HT1080 (cell line): ENCODE measurements at places on chromosomes 1 and 21.

DNA sequence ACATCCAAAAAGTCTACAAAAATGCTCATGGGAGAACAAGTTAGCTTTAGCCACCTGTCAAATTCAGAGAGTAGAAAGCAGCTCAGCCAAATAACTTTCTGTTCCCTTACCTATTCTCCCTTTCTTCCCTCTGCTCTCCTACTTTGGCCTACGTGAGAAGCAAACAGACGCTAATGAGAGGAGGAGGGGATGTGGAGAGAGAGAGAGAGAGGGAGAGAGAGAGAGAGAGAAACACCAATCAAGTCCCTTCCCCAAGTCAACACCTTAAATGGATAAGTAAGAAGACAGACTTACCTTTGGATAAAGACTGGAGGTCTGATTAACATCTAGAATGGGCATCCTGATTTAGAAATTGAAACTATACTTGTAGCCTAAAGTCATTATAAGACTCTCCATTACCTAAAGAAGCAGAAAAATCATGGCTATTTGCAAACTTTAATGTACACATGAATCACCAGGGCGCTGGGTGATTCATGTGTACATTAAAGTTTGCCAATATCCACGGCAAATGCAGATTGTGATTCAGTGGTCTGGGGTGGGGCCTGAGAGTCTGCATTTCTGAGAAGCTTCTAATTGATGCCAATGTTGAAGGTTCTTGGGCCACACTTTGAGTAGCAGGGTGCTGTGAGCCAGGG is 13.1 kb upstream of the DUSP12 start:
- DNase-seq: peak; percentile 78

DNA sequence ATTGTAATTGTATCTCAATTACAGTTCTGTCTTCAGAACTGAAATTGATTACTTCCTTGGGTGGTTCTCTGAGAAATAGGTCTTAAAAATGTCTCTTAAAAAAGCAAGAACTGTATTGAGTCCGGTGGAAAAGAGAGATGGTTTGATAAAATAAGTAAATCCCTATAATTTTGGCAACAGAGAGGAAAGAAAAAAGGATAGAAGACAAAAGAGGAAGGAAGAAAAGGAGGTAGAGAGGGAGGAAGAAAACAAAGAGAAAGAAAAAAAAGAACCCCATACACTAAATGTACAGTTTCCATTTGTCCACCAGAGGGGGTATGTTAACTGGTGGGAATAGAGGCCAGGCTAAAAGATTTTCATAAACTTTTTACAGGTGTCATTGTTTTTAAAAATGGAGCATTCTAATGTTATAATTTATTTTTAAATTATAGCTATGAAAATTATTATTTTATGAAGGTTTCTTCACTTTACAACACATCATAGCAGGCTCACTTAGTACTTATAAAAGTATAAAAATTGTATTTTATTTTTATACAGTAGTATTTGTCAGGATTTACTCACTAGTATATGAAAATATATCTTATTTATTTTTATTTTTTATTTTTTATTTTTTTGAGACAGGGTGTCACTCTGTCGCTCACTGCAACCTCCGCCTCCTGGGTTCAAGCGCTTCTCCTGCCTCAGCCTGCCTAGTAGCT is 2.1 kb upstream of the UBE2T start:
- peak; percentile 38 for DNase-seq

DNA sequence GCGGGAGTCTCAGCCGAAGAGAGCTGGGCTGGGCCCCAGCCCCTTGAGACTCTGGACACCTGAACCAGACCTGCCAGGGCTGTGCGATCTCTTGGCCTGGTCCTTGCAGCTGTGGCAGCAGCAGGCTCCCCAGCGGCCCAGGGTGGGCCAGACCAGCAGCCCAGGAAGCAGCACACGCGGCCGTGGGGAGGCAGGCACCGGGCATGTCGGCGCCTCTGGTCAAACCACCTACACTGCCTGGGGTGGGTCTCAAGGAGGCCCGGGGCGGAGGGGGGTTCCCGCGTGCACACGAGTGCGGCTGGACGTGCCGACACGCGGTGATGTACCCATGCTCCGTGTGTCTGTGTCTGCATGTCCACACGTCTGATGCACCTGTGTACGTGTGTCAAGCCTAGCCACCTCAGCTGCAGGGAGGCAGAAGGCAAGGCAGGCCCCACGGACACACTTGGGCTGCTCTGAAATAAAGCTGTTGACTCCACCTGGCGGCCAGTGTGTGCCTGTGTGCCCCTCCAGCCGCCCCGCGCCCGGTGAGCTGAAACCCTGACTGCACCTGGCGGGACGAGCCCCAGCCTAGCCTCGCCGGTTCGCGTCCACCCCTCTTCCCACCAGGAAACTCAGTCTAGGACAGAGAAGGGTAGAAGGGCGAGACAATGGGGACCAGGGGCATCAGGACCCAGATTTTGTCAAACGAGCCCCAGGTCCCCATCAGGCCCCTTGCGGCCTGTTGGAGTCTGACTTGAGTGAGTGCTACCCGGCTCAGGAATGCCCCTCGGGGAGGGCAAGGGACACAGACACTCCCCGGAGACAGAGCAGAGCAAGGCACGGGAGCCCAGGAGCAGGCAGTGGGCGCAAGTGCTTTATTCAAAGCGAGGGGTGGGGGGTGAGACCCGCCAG is 11.6 kb downstream of the SCNN1D start:
- DNase-seq: peak; percentile 60

GRCh38 chr1:244674446-244674845 is 21.5 kb downstream of the DESI2 start:
- DNase-seq: no peak

DNA sequence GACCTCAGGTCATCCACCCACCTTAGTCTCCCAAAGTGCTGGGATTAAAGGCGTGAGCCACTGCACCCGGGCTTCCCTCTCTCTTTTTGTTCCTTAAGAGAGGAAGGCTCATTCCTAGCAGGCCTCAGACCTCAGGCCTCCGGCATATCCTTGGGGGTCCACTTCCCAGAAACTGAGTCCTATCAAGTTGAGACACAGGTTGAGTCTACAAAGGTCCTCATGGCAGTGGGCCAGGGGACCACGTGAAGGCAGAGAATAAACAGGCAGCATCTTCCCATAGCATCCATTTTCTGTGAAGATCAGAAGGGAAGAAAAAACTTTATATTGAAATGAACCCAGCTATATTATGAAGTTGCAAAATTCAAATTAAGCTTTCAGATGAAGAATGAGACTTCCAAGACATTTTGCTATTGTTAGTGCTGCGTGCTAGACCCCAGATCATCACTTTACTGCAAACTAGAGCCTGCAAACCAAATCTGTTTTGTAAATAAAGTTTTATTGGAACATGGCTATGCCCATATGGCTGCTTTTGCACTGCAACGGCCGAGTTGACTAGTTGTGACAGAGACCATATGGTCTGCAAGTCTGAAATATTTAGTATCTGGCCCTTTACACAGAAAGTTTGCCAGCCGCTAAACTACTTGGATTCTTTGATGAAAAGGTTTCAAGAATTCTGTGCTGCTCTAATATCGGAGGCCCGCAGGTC is 3.5 kb upstream of the CELA2A start:
- no peak for DNase-seq

GRCh38 chr1:156228501-156228900 is 13.5 kb upstream of the BGLAP start:
- DNase-seq: no peak

GRCh38 chr1:172948457-172948856 is 102.3 kb downstream of the TNFSF18 start:
- DNase-seq: peak; percentile 96

DNA sequence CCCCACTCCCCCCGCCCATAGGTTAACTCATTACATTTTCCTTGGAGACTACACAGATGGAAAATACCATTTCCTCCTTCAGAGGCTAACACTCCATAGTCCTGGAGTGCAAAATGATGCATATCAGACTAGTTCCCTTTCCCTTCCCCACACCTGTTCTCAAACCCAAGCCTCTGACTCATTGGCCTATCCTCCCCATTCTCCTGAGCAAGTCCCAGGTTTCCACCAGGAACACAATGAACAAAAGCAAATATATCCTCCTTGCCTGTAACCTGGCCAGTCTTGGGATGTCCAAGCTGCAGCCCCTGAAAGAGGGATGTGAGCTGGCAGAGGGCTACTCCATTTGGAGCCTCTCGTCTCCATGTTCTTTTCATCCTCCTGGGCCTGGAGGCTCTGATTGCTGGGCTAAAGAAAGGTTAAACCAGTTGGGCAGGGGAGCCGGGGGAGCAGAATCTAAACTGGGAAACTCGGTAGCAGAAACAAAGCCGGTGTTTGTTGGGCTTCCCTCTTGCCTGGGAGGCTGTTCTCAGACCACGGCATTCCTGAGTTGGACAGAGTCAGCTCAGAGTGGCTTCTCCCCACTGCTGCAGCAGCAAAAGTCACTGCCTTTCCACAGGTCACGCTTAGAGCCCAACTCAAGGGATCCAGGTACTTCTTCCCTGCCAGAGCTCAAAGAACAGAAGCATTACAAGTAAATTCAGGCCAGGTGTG is 13.9 kb downstream of the SSR2 start:
- no peak for DNase-seq

DNA sequence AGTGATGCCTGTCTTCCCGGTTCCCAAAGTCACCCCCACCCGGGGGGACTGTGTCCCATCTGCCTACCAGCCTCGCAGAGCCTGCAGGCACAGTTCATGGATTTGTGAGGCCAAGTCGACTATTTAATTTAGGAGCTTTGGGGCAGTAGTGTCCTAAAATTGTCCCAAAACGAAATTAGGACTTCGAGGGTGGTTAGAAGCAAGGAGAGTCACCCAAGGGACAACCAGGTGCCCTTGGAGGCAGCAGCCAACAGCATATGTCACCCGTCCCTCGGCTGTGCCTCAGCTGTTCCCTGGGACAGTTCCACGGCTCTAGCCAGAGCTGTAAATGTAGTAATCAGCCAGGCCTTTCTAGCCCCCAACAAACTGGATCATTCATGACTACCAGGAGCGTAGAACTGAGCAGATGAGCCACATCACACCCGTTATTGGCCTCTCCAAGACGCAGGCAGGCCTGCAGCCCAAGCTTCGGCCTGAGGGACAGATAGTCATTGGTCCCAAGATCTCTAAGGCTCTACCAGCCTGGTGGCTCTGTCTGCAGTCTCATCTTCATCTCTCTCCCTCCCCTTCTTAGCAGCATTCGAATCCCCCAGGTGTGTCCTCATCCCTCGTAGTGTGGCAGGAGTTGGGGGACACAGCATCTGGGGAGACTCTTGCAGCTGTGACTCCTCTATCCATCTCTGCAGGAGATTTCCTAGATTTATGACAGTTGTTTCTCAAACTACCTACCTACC is 2.9 kb downstream of the PAX7 start:
- DNase-seq: no peak

DNA sequence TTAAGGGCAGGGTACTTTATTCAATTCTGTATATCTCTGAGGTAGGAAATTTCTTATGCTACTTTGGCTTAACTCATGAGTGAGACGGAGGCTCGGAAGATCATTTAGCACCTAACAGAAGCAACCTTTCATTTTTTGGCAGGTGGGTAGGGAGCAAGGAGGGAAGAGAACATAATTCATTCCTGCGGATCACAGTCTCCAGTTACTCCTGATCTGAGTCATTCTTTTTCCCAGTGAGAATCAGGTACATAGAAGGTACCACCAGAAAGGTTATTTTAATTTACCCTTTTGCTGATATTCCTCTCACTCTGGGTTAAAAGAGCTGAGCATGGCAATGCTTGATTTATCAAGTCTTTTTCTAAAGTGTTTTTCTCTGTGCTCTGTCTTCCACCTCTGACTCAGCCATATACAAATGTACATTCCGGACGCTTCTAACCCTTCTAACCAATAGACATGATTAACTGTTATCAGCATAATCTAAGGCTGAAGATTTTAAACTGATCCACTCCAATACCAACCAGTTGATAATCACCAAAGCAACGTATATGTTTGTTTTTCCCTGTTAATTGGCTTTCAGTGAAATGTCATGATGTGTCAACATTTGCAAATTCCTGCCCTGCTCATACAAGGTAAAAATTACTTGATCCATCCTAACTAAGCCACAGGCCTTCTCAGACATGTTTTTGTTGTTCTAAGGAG is 271.7 kb downstream of the DUSP10 start:
- no peak for DNase-seq

DNA sequence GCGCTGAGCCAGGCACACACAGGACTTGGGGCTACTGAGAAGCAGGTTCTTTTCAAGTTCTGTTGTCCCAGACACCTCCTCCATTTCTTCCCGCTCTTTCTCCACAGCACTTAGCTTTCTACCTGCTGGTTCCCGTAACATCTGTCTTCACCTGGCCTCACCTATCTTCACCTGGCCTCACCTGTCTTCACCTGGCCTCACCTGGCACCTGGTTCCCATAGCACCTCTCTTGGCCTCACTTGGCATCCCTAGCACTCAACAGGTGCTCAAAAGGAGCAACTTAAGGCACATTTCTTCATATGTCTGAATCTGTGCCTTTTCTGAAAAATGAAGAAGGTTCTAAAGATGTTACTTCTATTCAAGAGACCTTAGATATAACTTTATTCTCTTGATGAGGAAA is 10.4 kb downstream of the KCNK1 start:
- no peak for DNase-seq

GRCh38 chr1:93186667-93187066 is 6.1 kb downstream of the CCDC18 start:
- no peak for DNase-seq

DNA sequence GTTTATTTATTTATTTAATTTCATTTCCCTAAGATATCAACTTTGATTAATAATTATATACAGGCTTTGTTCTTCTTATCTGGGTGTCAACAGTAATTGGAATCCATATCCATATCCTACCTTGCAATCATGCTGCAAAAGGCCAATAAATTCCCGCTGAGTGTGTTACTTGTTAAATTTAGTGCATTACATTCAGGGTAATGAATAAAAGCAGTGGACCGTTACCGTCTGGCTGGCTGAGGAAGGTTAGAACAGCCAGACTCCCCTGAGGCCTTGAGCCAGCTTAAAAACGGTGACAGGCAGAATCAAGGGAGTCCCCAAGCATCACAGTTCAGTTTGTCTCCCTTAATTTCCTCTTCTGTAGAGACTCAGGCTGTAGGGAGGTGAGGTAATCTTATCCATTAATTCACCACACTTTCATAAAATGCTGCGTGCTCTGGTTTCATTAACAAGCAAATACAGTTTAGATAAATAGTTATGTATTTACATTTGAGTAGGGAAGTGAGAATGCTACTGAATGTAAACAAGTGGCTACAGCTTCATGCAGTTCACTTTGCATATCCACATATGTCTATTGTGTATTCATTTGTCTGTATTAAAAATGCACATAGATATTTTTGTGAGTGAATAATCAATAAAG is 888.2 kb upstream of the CXADR start:
- DNase-seq: no peak
